ENCODE measurements at places on chromosomes 6 and 20.

DNA sequence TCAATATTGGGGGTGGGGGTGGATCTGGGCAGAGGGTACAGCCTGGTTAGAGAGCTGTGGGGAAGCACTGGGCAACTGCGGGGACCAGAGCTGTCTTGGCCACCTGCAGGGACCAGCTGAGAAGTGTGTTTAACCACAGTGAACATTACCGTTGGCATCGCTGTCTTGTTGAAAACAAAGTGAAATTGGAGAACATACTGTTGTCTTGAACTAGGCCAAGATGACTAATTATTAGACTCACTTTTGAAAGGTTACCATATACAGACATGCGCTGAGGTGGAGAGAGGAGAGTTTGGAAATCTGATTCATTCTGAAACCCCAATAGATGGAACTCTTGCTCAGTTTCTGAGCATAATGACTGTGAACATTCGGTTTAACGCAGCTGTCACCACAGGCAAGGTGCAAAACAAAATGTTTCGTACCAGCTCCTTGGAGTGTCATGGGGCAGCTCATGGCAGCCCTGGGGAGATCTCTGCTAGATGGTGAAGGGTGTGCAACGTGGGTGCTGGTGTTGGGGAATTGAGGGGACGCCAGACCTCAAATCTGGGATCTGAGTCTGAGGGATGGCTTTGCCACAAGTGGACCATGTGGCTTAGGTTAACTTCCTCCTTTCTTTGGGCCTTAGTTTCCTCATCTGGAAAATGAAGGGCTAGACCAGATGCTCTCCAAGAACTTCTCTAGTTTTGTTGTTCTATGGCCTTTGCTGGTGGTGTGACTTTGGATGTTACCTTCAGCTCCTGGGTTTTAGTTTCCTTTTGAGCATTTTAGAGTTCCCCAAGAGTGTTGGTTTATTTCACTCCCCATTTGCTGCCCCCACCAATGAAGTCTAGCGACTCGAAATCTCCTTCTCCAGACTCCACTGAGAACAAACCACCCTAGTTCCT is 24.6 kb upstream of the GTSF1L start:
- DNase-seq = no peak

GRCh38 chr6:116393430-116393829 is 22.7 kb downstream of the DSE start:
- no peak for DNase-seq

GRCh38 chr6:42984924-42985475 is 630 bp downstream of the PPP2R5D start:
- no peak for DNase-seq

GRCh38 chr20:10430000-10430466 is 4.0 kb downstream of the MKKS start:
- no peak for DNase-seq

DNA sequence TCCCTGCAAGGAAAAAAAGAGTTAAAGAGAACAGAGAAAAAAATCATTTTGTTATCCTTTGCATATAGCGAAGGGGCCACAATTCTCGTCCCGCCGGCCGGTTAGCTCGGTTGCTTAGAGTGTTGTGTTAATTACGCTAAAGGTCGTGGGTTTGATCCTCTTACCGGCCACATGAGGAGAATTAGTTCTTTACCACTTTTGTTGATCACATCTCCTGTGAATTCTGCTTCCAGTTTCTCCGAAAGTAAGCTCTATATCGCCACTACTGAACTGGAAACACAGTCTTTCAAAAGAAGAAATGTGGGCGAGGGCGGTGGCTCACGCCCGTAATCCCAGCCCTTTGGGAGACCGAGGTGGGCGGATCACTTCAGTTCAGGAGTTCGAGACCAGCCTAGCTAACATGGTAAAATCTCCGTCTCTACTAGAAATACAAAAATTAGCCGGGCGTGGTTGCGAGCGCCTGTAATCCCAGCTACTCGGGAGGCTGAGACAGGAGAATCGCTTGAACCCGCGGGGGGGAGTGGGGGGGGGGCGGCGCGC is 13.4 kb downstream of the PRSS16 start:
- no peak for DNase-seq

DNA sequence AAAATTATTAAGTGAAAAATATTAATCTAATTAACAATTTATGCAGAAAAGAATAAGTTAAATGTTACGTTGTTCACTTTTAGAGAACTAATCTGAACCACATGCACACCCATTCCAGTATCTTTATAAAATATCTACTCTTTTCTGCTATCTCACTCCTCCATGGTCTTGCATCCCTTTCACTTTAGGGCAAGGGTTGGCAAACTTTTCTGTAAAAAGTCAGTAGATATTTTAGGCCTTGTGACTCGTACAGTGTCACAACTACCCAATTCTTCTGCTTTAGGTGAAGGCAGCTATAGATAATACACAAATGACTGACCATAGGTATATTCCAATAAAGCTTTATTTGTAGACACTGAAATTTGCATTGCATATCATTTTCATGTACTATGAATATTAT is 39.7 kb upstream of the SUPT3H start:
- DNase-seq = no peak

DNA sequence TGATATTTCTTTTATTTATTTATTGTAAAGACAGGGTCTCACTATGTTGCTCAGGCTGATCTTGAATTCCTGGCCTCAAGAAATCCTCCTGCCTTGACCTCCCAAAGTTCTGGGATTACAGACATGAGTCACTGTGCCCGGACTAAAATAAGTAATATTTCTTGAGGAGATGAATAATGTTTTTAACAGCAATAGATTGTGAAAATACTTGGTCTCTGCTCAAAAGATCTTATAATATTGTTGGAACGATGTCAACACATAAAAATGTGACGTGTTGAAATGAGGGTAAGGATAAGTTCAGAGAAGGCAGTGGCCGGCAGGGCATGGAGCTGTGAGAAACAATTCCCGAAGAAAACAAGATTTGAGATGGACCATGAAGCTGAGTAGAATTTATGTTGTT is 178.7 kb downstream of the GJA1 start:
- DNase-seq = no peak

- no peak for DNase-seq
Observed at GRCh38 chr6:88856566-88856965, 106.9 kb downstream of the RNGTT start.

DNA sequence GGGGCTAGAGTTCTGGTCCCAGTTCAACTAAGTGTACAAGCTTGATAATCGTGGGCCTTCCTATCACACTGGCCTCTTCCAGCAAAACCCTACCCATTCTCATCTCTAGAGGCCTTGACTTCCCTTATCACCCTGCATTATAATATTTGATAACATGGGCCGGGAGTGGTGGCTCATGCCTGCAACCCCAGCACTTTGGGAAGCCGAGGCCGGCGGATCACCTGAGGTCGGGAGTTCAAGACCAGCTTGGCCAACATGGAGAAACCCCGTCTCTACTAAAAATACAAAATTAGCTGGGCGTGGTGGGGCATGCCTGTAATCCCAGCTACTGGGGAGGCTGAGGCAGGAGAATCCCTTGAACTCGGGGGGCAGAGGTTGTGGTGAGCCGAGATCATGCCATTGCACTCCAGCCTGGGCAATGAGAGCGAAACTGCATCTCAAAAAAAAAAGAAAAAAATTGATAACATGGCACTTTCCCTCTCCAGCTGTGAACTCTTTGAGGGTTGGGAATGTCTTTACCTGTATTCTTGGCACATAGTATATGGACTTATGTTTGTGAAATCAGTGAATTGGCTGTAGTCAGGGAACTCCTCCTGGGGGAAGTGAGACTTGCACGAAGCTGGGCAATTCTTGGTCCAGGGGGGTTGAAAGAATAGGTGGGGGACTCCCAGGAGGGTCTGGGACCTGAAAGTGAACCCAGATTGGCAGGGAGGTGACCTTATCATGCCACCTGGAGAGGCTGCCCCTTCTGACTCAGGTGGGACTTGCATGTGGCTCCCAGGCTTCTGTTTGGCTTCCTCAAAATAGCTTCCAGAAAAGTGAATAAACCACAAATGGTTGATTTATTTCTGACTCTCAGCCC is 915 bp upstream of the C6orf47 start:
- no peak for DNase-seq

DNA sequence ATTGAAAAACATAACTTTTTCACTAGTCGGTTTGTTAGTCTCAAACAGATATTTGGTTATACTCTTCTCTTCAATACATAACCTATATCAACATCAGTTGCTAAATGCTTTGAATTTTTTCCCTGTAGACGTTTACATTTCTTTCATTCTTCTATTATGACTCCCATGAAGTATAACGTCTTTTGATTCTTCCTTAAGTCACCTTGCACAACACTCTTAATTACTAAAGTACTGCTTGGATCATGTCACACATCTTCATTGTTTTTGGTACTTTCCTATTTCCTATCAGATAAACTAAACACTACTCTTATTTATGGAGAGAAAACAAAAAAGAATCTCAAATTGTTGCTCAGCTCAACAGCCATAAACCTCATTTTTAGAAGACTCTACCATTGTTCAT is 23.0 kb upstream of the BMP5 start:
- DNase-seq = no peak

- no peak for DNase-seq
Observed at GRCh38 chr6:85418059-85418458, 31.8 kb upstream of the NT5E start.

DNA sequence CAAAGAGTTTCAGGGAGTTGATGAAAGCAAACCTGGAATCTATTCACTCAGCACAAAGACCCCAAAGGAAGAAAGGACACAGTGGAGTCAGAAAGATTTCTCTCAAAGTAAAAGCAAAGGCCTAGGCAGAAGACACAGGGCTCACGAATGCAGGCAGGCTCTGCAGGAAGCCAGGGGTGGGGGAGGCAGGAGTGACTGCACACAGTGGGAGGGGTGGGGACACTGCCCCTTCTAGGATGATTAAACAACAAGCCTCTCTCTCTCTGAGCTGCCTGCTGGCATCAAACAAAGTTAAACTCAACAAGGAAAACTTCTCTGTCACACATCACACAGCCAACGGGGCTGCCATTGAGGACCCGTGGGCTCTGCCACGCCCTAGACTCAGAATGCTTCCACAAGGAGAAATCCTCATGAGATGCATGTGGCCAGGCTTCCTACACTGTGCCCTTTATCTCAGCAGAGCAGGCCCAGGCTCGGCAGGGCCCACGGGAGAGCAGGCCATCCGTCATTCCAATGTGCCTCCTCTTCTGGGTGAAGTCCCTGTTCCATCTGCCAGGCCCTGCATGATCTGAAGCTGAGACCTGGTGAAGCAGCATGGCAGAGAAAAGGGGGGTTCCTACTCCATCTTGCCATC is 70.1 kb downstream of the RAMACL start:
- no peak for DNase-seq

- DNase-seq = no peak
Observed at GRCh38 chr6:16354692-16355091, 116.3 kb downstream of the GMPR start.

DNA sequence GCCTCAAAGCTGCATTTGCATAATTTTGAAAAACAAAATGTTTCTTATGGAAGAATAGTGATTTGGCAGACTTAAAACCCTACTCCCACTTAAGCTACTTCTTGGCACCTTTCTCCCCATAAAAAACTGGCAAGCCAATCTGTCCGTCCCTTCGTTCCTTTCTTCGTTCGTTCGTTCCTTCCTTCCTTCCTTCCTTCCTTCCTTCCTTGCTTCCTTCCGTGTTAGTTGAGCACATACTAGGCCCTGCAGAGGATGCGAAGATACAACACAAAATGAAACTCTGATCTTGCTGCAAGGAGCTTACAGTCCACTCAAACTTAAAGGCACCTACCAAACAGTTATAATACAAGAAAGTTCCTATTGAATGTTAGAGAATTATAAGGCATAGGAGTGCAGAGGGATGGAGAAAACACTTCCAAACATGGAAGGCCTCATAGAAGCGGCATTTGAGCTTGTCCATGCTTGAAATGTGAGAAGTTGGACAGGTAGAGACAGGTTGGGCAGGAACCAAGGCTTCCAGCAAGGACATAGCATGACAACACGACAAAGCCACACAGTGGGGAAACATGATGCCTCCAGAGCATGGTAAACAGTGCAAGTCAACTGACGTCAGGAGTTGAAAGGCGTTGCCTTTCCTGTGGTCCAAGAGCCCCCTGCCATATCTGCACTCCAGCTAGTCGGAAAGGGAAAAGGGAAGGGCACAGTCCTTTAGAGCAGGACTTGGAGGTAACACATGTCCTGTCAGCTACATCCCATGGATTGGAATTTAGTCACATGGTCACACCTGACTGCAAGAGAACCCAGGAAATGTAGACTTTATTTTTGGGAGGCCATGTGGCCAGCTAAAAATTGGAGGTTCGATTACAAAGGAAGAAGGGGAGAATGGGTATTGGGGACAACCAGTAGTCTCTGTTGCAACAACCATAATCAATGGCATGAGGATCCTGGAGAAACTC is 7.0 kb downstream of the PNPLA1 start:
- DNase-seq = no peak

- no peak for DNase-seq
Observed at GRCh38 chr20:33445881-33446625, 2.5 kb upstream of the SNTA1 start.

- no peak for DNase-seq
Observed at GRCh38 chr20:45959956-45960630, 11.9 kb downstream of the ZNF335 start.

GRCh38 chr6:86016567-86016966 is 373.9 kb upstream of the SYNCRIP start:
- DNase-seq = no peak

DNA sequence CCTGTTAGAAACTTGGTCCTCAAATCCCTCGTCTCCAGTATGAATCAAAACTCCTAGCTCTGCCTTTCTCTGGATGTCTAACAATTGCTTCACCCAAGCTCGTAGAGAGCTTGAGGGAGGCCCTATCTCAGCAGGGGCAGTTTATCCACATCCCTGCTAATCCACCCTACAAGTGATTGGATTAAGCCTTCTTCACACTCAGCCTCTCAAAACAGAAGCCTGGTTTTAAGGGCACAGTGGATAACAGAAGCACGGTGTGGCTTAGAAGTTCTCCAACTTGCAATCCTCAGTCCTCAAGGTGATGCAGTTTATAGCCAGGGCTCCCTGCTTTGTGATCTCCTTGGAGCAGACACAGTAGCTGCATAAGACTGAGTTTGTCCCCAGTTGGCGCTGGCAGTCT is 383.9 kb downstream of the KIF16B start:
- DNase-seq = no peak

DNA sequence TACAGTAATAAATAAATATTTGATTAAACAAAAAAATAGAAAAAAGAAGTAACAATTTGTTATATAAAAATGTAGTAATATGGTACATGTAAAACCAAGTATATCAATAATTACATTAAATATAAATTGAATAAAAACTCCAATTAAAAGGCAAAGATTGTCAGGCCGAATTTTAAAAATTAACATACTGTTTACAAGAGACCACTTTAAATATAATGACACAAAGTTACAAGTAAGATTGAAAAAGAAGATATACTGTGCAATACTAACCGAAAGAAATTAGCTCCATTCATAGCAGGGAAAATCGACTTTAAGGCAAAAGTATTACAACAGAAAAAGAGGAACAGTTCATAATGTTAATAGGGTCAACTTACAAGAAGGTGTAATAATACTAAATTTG is 571.5 kb upstream of the ARID1B start:
- no peak for DNase-seq

DNA sequence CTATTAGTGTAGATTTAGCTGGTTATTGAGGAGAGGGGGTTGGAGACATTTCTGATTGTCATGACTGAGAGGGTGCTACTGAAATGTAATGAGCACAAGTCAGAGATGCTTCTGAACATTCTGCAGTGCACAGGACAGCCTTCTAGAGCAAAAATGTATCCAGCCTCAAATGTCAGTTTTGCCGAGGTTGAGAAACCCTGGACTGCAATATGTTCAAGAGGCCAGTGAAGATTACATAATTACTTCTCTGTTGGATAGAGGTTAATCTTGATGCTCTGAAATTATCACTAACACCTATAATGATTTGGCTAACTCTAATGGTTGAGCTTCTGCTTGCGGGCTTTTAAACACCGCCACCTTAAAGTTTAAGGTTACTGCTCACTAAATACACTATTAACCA is 3.4 kb upstream of the DUSP22 start:
- no peak for DNase-seq
